A549 treated with DMSO at 1 μM for 4 hours (cell line): ENCODE measurements at places on chromosomes 1 and 21. TPM values are rescaled to one million over a fixed set of nuclear protein-coding genes. Genes with fewer than 3 reads are reported as not detected.

LAPTM5 gene
- total RNA-seq = 0.07 to 0.36 TPM (median 0.14 TPM) in 5 replicates

NES gene
- total RNA-seq = 1.4 to 1.8 TPM (median 1.6 TPM) in 5 replicates

BARHL2 gene
- total RNA-seq = not detected in 5 replicates

OR6N1 gene
- total RNA-seq = not detected in 5 replicates

MATN1 gene
- total RNA-seq = 0.10 to 0.12 TPM (median 0.11 TPM) in 4 of 5 replicates, not detected in the other

MNDA gene
- total RNA-seq = not detected in 5 replicates

EDN2 gene
- 2.8 to 4.8 TPM (median 3.7 TPM) in 5 replicates for total RNA-seq

PDPN gene
- not detected in 5 replicates for total RNA-seq

WNT4 gene
- 0.14 to 0.35 TPM (median 0.28 TPM) in 5 replicates for total RNA-seq

LY9 gene
- total RNA-seq = 0.07 to 0.18 TPM (median 0.11 TPM) in 4 of 5 replicates, not detected in the other

LCA5L gene
- 1.3 to 1.8 TPM (median 1.4 TPM) in 5 replicates for total RNA-seq

OPTC gene
- total RNA-seq = not detected in 5 replicates

LEFTY2 gene
- total RNA-seq = 0.09 to 0.32 TPM (median 0.19 TPM) in 3 of 5 replicates, not detected in the others

DNALI1 gene
- total RNA-seq = 0.02 to 0.43 TPM (median 0.05 TPM) in 3 of 5 replicates, not detected in the others

S100B gene
- total RNA-seq = not detected in 5 replicates

GBP3 gene
- total RNA-seq = 1.2 to 2.1 TPM (median 1.6 TPM) in 5 replicates

ASTN1 gene
- total RNA-seq = not detected in 5 replicates

BEND5 gene
- not detected in 5 replicates for total RNA-seq

DSCAM gene
- not detected in 5 replicates for total RNA-seq

KRTAP19-3 gene
- not detected in 5 replicates for total RNA-seq

VAV3 gene
- 1.5 to 2.9 TPM (median 1.7 TPM) in 5 replicates for total RNA-seq

RAVER2 gene
- 4.7 to 5.9 TPM (median 5.5 TPM) in 5 replicates for total RNA-seq

HRNR gene
- total RNA-seq = not detected in 5 replicates

CALML6 gene
- total RNA-seq = 0.20 to 0.28 TPM (median 0.24 TPM) in 5 replicates

RNU1-1 gene
- 7.3 TPM in 1 of 5 replicates, not detected in the others for total RNA-seq

TSPAN2 gene
- total RNA-seq = 0.80 to 1.8 TPM (median 1.0 TPM) in 5 replicates

IGSF5 gene
- not detected in 5 replicates for total RNA-seq

NID1 gene
- 5.2 to 8.9 TPM (median 8.2 TPM) in 5 replicates for total RNA-seq

HPDL gene
- total RNA-seq = 4.2 to 5.7 TPM (median 4.3 TPM) in 5 replicates

CELSR2 gene
- total RNA-seq = 4.6 to 6.2 TPM (median 5.8 TPM) in 5 replicates

PTPRU gene
- 6.2 to 7.4 TPM (median 6.9 TPM) in 5 replicates for total RNA-seq

LRRN2 gene
- 15.3 to 20.3 TPM (median 16.6 TPM) in 5 replicates for total RNA-seq

RAB7B gene
- 1.4 to 2.9 TPM (median 1.8 TPM) in 5 replicates for total RNA-seq

DENND2D gene
- 1.0 to 1.4 TPM (median 1.3 TPM) in 5 replicates for total RNA-seq

OLIG2 gene
- total RNA-seq = not detected in 5 replicates

GJA9 gene
- total RNA-seq = 0.05 to 0.09 TPM (median 0.08 TPM) in 3 of 5 replicates, not detected in the others

PPIAL4G gene
- total RNA-seq = not detected in 5 replicates

FUBP1 gene
- total RNA-seq = 106 to 140 TPM (median 128 TPM) in 5 replicates

NPHS2 gene
- total RNA-seq = not detected in 5 replicates

CA14 gene
- not detected in 5 replicates for total RNA-seq

BOLA1 gene
- total RNA-seq = 14.1 to 26.8 TPM (median 24.1 TPM) in 5 replicates

NKAIN1 gene
- 0.82 to 1.5 TPM (median 1.3 TPM) in 5 replicates for total RNA-seq

LHX8 gene
- total RNA-seq = 1.1 to 1.8 TPM (median 1.3 TPM) in 5 replicates

C1QA gene
- not detected in 5 replicates for total RNA-seq

SH2D2A gene
- total RNA-seq = 3.9 to 5.1 TPM (median 4.7 TPM) in 5 replicates

COL24A1 gene
- 0.01 to 0.03 TPM (median 0.03 TPM) in 3 of 5 replicates, not detected in the others for total RNA-seq

CRP gene
- total RNA-seq = not detected in 5 replicates

PRRX1 gene
- total RNA-seq = 0.10 TPM in 1 of 5 replicates, not detected in the others

HSPA6 gene
- 1.5 to 11.0 TPM (median 3.6 TPM) in 5 replicates for total RNA-seq

SPATA21 gene
- 0.09 to 0.17 TPM (median 0.12 TPM) in 4 of 5 replicates, not detected in the other for total RNA-seq

CFHR4 gene
- total RNA-seq = not detected in 5 replicates

AIRE gene
- not detected in 5 replicates for total RNA-seq

OR2AK2 gene
- total RNA-seq = not detected in 5 replicates
